ENCODE measurements at places on chromosomes 1 and 21.

- no peak for DNase-seq
These were observed 198.4 kb upstream of the PTGFR start for GRCh38 chr1:78292361-78292760.

- no peak for DNase-seq
These were observed 18.9 kb downstream of the NECAP2 start for GRCh38 chr1:16459352-16459925.

GRCh38 chr21:39150877-39151276 lies 32.4 kb downstream of the PSMG1 start:
- no peak for DNase-seq

GRCh38 chr1:32706491-32706890 lies 3.9 kb upstream of the SYNC start:
- DNase-seq = no peak

- no peak for DNase-seq
These were observed 88.4 kb downstream of the ADARB1 start for GRCh38 chr21:45162809-45163208.

DNA sequence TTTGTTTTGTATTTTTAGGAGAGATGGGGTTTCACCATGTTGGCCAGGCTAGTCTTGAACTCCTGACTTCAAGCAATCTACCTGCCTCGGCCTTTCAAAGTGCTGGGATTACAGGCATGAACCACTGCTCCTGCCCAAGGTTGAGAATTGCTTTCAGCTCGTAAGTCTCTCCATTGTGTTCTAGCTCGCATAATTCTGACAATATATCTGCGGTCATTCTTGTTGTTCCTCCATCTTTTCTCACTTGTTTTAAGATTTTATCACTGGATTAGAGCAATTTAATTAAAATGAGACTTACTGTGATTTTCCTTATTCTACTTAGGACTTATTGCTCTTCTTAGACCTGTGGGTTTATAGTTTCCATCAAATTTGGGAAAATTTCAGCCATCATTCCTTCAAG lies 102.9 kb downstream of the AHCTF1 start:
- DNase-seq = no peak

DNA sequence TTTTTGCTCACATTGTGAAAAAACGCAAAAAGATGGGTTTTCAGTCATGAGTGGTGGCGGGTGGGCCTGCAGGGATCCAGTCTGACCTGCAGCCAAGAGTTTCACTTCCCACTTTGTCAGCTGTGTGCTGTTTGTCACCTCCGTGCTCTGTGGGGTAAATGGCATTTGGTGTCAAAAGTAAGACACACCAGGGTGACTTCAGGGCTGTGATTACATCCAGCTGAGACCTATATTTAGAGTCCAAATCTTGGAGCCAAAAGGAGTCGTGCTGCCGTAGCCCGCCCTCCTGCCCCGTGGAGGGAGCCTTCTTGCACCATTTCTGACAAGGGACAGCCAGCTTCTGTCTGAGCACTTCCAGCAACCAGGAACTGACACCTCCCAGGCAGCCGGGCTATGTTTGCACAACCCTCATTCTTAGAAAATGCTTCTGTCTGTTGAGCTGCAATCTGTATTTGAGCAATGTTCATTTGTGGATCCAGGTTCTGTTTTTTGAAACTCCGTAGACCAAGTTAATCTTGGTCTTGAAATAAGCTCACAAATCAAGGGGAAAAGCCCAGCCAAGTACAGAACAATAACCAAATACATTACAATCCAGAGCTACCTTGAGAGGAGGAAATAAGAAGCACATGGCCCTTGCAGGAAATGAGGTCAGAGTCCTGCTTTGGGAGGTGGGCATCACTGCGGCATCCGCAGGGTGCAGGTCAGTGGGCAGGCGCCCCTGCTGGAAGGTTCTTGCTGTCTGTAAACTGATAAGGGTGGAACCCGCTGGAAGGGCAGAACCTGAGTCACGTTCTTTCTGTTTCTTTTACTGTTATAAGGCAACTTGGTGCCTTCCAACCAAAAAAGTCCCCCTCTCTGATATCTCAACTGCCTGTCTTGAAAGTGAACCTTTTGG lies 14.4 kb downstream of the ABCG1 start:
- no peak for DNase-seq

DNA sequence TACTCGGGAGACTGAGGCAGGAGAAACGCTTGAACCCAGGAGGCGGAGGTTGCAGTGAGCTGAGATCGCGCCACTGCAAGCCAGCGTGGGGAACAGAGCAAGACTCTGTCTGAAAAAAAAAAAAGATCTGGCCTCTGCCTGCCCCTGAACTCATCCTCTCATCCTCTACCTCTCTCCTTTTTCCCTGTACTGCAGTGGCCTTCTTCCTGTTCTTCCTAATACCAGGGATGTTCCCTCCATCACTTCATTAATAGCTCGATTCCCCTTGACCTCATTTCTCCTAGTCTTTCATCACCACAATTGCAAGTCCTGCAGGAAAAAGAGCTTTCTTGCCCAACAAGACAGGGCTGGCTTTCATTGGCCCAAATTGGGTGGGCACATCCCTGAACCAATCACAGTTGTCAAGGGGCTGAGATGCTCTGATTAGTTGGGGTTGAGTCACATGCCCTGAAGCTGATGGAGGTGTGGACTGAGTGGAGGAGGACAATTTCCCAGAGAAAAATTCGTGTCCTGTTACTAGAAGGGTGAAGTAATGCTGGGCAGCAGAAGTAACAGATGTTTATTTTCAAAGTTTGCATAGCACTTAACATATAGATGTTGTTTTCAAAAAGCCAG lies 86.8 kb upstream of the PUM1 start:
- DNase-seq = no peak

- DNase-seq = no peak
These were observed 20.6 kb upstream of the RNU1-4 start for GRCh38 chr1:16719571-16720350.

- DNase-seq = no peak
These were observed 61.0 kb downstream of the ZBTB18 start for GRCh38 chr1:244112041-244112440.
